Activated gamma-delta T cell treated with Interleukin-2 at 50 U/mL for 16 hours (primary cell): ENCODE measurements at places on chromosomes 3 and 15.

DNA sequence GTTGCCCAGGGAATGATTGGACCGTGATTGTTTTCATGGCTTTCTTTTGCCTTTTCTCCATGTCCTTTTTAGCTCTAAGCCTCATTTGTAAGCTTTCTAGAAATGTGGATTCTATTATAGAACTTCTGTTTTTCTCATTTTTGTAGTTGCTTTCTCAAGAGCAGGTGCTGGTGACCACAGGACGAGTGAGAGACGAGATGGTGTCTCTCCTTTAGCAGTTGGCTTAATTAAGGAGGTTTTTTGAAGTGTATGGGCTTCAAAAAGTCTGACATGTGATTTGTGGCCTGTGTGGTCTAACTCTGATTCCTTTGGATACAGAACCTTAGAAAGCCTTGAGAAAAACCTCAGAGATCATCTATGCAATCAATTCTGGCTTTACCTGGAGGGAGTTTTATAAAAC, 292.8 kb downstream of the LPP start:
- DNase-seq, result no peak

- no peak for DNase-seq
Measured at GRCh38 chr3:72991522-72991921, 5.1 kb upstream of the PPP4R2 start.

DNA sequence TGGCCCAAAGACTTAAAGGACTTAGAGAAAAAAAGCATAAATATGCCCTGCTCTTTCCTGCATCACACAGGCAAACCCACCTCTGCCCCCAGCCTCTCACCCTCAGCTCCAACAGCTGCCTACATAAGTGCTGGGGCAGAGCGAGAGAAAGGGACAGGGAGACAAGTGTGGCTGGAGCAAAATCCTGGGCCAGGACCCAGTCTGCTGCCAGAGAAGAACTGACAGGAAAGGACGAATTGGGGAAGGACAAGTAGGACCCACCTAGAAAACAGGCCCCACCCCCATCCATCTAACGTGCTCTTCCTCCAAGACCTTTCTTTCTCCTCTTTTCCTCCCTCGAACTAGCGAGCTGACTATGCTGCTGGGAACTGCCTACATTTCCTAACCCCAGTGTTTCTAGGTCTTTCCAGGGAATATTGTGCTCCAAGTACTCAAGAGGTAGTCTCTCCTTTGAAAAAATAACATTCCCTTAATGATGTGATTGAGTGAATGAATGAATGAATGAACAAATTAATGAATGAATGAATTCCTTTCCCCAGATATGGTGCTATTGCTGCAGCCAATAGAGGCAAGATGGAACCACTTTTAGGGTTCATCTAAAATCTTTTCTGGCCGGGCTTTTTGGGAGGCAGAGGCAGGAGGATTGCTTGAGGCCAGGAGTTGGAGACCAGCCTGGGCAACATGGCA, 18.4 kb downstream of the IGDCC4 start:
- DNase-seq, result no peak

DNA sequence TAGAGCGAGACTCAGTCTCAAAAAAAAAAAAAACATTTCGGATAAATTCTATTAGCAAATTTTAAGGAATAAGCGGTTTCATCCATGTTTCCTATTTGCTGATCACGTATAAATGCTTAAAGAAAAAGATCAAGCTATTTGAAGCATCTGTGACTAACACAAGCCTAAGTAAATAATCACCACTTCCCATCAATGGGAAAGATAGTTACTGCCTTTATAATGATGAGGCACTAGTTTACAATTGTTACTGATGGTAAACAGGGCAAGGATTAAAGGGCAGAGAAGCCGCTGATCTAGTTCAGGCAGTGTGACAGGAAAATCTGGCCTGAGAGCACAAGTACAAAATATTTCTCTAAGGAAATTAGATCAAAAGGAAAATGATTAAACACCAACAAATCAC, 13.7 kb downstream of the CLPX start:
- no peak for DNase-seq

GRCh38 chr3:126305427-126305826, 51.8 kb downstream of the KLF15 start:
- DNase-seq, result no peak

GRCh38 chr15:60414016-60414682, 16.4 kb upstream of the ANXA2 start:
- DNase-seq, result no peak

DNA sequence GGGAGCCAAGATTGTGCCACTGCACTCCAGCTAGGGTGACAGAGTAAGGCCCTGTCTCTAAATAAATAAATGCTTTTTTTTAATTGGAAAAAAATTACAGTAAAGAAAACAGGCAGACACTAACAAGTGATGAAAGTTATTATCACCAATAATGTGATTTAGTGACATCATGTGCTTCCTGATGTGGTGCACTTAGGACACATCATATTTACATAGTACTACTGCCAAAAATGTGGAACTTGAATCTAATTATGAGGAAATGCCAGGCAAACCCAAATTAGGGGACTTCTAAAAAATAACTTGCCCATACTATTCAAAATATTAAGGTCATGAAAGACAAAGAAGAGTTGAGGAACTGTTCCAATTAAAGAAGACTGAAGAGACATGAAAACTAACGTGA, 30.8 kb downstream of the MAP4 start:
- no peak for DNase-seq

DNA sequence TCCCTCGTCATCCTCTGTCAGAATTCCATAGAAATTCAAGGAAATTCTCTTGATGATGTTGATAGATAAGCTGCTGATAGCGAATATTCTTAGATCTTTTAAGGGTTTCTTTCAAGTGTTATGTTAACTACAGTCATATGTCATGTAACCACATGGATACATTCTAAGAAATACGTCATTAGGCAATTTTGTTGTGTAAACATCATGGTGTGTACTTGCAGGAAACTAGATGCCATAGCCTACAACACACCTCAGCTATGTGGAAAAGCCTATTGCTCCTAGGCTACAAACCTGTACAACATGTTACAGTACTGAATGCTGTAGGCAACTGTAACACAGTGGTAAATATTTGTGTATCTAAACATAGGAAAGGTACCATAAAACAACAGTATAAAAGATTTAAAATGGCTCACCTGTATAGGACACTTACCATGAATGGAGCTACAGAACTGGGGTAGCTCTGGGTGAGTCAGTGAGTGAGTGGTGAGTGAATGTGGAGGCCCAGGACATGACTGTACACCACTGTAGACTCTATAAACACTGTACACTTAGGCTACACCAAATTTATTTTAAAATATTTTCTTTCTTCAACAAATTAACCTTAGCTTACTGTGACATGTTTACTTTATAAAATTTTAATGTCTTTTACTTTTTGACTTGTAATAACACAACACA, 34.6 kb downstream of the GLDN start:
- no peak for DNase-seq
